Glutamatergic neuron (in vitro differentiated cells): ENCODE measurements at places on chromosomes 5 and 9.

- no peak for DNase-seq
Measured at GRCh38 chr5:109483395-109483971, 73.7 kb upstream of the PJA2 start.

GRCh38 chr5:3715062-3715461, 119.4 kb downstream of the IRX1 start:
- DNase-seq: no peak

DNA sequence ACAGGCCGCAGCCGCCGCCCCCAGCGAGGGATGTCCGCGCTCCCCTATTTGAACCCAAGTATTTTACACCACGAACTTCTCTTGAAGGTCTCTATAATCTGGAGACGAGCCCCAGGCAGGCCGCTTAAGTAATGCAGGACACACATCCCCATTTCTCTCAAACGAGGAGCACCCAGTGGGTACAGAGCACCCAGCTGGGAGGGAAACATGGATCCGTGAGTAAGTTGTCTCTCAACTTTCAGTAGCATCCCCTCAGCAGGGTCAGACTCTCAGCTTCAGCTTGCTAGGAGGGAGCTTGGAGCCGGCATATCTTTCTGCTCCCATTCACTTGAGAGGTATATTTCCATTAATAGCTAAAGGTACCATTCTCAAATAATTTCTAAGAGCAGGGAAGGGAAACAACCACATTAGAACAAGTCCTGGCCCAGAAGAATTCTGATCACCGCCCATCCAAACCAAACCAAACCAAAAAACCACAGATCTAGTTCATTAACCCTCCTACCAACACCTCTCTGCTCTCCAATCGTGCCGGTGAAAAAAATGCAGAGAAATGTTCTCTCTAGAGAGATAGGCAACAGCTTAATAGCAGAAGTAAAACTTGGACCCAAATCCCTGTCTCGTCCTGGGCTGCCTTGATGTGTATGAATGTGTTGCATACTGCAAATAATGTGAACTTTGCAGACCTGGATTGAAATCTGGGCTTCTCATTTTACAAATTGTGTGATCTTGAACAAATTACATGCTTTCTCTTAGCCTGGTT, 910 bp downstream of the TDRD7 start:
- DNase-seq: no peak

DNA sequence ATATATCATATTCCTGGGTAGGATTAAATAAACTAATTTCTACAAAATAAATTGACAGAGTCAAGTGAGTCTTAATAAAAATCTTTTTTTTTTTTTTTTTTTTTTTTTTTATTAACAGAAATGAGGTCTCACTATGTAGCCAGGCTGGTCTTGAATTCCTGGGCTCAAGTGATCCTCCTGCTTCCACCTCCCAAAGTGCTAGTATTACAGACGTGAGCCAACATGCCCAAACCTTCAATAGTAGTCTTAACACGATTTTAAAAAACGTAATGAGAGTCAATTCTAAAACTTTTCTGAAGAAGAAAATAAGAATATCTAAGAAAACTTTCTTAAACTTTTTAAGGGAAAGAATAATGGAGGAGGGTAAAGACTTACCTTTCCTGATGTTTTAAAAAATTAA, 84.2 kb downstream of the YIPF5 start:
- DNase-seq: no peak

DNA sequence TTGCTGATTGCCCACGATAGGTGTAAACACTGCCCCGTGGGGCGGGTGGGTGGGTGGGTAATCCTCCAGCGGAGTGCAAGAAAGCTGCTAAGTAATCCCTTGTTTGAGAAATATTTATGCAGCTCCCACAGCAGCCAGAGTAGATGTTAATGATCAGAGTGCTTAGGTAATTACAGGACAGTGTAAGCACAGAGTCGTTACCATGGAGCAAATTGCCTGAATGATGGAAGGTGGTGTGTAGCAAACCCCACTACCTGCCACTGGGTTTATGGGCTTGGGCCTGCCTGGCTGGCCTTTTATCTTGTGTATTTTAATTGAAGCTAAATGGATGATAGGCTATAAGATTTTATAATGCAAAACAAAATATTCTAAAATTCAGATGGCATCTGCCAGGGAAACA, 110.0 kb downstream of the COL5A1 start:
- no peak for DNase-seq

GRCh38 chr5:140232731-140233130, 57.7 kb downstream of the CYSTM1 start:
- DNase-seq: no peak

DNA sequence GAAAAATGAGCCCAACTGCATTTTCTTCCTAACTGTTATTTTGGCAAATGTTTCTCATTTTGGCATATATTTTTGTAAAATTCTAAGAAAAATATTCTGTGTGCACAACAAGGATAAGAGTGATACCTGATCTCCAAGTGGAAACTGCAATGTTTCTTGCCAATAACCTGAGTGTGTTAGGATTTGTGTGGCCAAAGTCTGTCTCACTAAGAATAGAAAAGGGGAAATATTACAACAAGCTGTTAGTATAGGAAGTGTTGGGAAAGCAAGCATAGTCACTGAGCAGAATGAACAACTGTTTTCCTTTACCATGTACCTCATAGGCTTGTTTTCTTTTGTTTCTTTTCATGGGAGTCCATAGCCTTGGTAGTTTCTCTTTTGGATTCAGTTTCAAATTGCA, 624.2 kb downstream of the MTRR start:
- DNase-seq: no peak

- DNase-seq: no peak
Measured at GRCh38 chr5:57779383-57780223, 297.0 kb upstream of the ACTBL2 start.

- no peak for DNase-seq
Measured at GRCh38 chr9:818958-819357, 22.5 kb upstream of the DMRT1 start.

GRCh38 chr9:125521462-125522327, 185.3 kb downstream of the MAPKAP1 start:
- DNase-seq: no peak

GRCh38 chr9:89465001-89465451, 32.9 kb downstream of the SEMA4D start:
- no peak for DNase-seq

DNA sequence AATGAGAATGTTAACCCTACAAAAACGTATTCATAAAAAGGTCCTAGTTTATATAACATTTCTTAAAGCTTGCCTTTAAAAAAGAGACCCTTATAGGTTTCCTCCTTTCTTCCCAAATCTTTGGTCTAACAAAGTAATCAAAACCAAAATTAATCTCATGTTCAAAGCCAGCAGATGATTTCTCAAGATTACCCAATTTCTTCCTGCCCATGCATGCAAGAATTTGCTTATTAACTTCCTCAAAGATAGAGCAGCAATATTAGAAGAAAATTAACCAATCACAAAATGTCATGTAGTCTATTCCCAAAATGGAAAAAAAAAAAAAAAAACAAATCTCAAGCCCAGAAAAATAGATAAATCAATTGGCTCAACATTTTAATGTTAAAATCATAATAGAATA, 114.9 kb downstream of the MLLT3 start:
- DNase-seq: no peak

DNA sequence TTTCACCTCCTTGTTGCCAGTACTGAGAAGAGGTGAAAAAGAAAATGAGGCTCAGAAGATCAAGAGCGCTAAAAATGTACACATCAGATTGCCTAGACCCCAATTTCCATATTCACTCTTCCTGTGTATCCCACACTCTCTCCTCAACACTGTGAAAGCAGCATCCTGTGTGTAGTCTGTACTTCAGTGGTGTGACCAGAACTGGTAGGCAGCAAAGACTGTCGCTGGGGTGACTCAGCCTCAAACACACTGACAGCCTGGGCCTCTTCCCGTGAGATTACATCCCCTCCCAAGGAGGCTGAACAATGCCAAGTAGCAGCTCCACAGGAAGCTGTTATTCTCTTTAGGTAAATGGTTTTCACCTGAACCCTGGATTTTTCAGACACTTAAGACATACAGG, 135.5 kb downstream of the CCDC192 start:
- DNase-seq: no peak

DNA sequence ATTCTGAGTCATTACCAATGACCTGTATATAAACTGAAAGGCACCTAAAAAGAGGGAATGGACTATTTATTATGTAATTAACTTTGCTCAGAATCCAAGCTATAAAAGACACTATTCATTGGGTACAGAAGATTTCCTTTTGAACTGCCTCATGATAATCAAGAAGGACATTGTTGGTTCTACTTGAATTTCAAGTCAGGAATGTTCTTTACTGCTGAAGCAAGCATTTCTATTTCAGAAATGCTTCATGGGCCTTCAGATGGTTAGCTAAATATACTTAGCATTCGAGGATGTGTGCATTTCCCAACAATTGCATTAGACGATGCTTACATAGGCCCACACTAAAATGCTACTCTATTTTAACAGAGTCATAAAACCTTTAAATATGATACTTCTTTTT, 658.2 kb upstream of the DMAC1 start:
- DNase-seq: no peak

DNA sequence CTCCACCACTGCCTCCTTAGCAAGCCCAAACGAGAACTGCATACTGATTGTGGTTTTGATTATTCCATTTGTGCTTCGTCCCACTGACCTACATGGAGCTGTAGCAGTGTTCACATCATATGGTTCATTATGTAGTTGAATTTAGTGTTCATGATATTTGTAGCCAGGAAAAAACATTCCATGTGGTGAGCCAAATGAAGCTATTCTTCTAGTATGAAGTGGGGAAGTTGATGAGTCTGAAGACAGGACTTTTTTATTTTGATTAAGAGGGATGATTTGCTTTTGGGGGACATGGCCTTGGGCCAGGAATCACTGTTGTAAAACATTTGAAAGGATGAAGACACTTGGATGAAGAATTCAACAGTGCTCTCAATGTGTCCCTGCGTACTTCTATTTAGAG, 192.9 kb upstream of the SLC27A6 start:
- no peak for DNase-seq

DNA sequence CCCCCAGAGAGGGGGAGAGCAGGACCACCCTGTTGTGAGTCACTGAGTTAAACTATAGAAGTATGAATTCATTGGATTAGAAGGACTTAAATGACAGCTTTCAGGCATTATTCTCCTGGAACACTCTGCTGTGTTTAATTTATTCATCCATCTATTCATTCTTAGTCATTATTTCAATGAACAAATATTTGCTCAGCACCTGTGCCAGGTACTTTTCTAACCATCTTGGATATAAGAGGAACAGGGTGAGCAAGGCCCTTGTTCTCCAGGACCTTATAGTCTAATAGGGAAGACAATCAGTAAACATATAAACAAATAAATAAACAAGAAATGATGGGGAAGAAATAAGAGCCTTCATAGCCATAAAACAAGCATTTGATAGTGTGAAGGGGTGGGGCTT, 483.9 kb upstream of the BRINP1 start:
- DNase-seq: no peak

DNA sequence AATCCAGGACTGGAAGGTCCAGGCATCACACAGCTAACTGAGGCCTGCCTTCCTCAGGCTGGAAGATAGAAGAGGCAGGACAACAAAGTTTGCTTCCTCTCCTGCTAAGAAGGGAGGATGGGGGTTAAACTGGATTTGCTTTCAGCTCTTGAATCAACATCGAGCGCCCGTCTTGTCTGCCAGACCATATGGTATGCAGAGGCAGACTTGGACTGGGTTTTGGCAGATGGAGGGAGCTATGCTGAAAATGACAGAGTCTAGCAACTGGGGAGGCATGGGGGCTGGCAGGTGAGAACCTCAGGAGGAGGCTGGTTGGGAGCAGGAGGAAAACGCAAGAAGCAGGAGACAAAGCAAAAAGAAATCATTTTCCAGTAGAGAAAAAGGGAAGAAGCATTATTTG, 289.5 kb upstream of the IL12B start:
- no peak for DNase-seq

DNA sequence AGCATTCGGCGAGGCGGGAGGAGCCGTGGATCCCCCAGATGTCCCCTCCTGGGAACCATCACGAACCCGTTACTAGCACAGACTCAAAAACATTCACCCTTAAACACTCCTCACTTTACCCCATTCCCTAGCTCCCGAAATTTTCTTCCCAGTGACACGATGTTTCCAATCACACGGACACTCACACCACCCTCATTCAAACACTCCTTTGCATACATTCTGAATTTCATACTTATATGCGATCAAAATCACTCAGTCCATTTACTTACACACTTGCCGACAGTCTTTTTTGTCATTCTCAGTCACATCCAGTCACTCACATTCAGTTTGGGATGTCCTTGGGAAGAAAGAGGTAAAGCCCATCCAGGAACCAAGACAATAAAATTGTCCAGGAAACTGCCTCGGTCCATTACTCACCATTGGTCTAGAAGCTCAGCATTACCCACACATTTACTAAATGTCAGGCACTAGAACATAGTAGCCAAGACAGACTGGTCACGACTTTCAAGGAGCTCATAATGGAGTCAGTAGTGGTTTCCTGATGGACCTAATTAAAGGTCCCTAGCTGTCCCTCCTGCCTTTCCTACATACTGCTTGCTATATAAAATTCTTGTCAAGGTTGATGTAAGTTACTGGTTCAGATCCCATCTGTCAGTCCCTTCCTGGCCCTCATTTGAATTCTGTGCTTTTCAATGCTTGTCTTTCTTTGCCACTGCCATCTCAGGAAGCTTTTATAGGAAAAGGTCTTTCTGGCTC, 574 bp downstream of the SLC35A4 start:
- DNase-seq: no peak

GRCh38 chr9:122350577-122351355, 20.1 kb upstream of the PTGS1 start:
- DNase-seq: peak; percentile 91

GRCh38 chr9:89592213-89592815, 12.5 kb upstream of the GADD45G start:
- no peak for DNase-seq
